ENCODE measurements at places on chromosomes 1 and 21. TPM values are rescaled to one million over a fixed set of nuclear protein-coding genes. Genes with fewer than 3 reads are reported as not detected.

The MFSD2A gene
- 86.0 TPM for total RNA-seq

The TIAM1 gene
- 13.4 TPM for total RNA-seq

- DNase-seq: no peak
Measured at GRCh38 chr1:200473698-200474371, 64.0 kb upstream of the ZNF281 start.

The DNALI1 gene
- 15.8 TPM for total RNA-seq

DNA sequence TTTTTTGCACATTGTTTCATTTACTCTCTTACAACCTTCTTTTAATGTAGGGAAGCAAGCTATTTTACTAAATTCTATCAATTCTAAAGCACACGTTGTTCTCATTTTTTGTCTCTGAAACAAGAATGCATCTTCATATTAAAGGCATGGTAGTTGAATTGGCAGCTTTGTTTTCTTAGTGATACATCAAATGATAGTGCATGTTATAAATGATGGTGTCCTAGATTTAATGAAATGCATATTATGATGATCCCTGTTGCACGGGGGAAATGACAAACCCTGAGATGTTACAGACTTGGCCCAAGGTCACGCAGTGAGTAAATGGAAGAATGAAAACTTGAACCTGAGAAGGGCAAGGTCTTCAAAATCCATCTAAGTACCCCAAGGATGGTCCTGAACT lies 213.1 kb downstream of the KAZN start:
- no peak for DNase-seq

GRCh38 chr1:196717868-196718267 lies 56.8 kb upstream of the CFHR3 start:
- DNase-seq: no peak
